Fibroblast of villous mesenchyme (primary cell): ENCODE measurements at places on chromosomes 5 and 9. TPM values are rescaled to one million over a fixed set of nuclear protein-coding genes. Genes with fewer than 3 reads are reported as not detected.
A peak's percentile ranks its signal among the peaks of the same experiment; 100 is the strongest.

LOX gene
- 91.1 and 131 TPM in 2 replicates for total RNA-seq

IFNA21 gene
- not detected in 2 replicates for total RNA-seq

- DNase-seq, result peak; percentile 70
These were observed 166.4 kb downstream of the FAM170A start for GRCh38 chr5:119795768-119796167.

LHX2 gene
- not detected in 2 replicates for total RNA-seq

DNA sequence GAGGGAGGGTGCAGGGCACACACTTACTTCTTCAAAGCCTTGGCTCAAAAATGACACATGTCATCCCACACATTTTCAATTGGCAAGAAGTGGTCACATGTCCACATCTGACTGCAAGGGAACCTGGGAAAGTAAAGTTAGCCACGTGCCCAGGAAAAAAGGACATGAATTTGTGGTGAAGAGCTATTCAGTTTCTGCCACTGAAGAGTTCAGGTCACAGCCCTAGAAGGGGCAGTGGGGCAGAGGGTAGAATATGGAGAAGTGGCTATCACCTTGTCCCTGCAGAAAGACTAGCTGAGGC lies 1.9 kb upstream of the RGS14 start:
- DNase-seq, result no peak

- peak; percentile 33 for DNase-seq
These were observed 16.8 kb downstream of the NR6A1 start for GRCh38 chr9:124754289-124754688.

FOXD4L6 gene
- under 0.01 TPM in 1 of 2 replicates, not detected in the other for total RNA-seq

DNA sequence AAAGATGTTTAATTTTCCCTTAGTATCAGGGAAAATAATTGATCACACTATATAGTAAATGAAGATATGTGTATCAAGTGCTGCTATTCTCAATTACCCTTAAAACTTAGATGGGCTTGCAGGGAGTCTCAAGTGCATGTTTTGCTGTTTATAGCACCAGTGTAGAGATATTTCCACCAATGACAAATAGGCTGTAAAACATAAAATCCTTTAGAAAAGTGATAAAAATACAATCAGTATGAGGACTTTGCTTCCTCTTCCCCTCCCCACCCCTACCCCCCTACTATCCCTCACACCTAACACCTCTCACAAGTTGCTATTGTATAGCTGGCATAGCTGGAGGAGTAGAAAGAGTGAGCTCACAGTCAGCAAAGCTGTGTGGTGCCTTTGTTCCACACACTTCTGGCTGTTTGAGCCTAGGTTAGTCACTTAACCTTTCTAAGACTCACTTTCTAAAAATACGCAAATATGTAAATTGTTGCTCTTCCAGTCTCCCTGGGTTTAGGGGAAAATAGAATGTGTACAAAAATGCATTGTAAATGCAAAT lies 93.1 kb downstream of the PDE4D start:
- DNase-seq, result no peak

DNA sequence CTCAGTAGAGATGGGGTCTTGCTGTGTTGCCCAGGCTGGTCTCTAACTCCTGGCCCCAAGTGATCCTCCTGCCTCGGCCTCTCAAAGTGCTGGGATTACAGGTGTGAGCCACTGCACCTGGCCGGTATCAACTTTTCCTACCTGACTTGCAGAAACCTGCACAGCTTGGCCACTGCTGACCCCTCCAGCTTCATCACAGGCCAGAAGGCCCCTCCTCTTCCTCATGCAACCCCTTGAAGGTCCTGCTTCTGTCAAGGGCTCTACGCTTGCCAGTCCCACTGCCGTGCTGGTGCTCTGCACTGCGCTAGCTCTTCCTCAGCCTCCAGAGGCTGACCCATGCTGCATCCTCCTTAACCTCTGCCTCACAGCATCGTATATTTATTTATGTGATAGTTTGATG lies 32.5 kb upstream of the RNU6ATAC start:
- DNase-seq, result no peak

ANKRD20A1 gene
- not detected in 2 replicates for total RNA-seq

DNA sequence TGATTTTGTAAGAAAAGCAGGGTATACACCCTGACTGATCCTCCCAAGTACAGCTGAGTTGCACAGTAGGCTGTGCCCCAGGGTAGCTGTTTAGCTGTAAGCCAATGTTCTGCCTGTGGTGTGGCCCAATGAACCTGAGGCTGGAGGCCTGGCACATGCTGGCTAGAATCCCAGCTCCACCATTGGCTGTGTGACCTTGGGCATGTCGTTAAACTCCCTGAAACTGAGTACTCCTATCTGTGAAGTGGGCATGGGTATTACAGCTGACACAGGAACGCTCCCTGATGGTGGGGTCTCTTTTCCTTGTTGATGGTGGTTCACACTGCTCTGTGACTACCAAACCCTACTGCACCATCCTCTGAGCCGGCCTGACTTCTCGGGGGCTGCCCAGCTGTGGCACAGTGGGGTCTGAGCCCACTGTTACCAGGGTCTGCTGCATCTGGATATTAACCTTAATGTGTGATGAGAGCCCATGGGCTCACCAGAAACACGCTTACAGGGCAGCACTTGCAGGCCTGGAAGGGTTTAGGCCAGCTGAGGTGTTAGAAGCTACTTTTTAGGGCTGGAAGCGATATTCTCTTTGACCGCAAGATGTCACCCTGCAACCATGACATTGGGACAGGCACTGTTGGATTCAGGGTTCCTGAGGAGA lies 7.0 kb upstream of the GADD45G start:
- DNase-seq, result peak; percentile 68

GRCh38 chr5:42377496-42377895 lies 45.7 kb upstream of the GHR start:
- DNase-seq, result no peak

- DNase-seq, result no peak
These were observed 478.1 kb upstream of the NMUR2 start for GRCh38 chr5:152883066-152883775.

DNA sequence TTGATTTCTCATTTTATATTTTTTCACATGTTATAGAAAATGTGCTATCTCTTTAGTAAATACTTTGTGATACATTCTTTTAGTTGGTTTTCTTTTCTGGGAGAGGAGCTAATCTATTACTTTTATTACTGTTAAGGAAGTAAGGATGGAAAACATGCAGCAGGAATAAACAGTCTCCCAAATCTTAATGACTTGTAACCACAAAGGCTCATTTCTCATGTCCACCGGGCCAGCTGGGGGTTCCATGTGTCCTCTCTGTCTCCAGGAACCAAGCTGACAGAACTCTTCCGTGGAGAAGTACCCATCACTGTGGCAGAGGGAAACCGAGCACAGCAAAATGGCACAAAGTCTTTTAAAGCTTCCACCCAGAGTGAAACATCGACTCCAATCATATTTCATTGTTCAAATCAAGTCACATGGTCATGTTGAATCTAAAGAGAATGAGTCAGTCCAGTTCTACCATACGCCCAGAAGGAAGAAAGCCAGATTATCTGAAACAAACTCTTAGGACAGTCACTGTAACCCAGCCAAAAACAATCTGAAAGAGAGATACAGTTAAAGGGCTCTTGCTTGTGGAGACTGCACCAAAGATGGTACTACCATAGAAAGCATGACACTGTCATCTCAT lies 97.1 kb upstream of the CDH6 start:
- no peak for DNase-seq
